ENCODE measurements at places on chromosomes 3 and 15.

DNA sequence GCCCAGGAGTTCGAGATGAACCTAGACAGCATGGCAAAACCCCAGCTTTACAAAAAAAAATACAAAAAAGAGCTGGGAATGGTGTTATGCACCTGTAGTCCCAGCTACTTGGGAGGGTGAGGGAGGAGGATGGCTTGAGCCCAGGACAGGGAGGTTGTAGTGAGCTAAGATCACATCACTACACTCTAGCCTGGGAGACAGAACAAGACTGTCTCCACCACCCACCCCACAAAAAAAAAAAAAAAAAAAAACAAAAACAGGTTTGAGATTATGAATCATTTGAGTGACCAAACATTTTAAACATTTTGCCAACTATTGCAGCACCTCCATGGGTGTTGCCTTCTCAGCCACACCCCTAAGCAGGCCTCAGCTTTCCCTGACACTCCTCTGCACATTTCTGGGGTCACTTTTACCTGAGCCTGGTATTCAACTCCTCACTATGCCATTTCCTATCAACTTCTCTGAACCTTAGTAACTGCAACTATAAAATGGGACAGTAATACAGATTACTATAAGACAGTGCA, 41.8 kb downstream of the IL5RA start:
- no peak for DNase-seq

GRCh38 chr15:63764124-63764803, 69.5 kb downstream of the HERC1 start:
- no peak for DNase-seq

GRCh38 chr3:37052860-37053259, 59.5 kb downstream of the MLH1 start:
- no peak for DNase-seq

- no peak for DNase-seq
Observed at GRCh38 chr3:45472795-45473194, 84.4 kb downstream of the LARS2 start.

- no peak for DNase-seq
Observed at GRCh38 chr15:100730655-100731266, 128.4 kb downstream of the ASB7 start.

DNA sequence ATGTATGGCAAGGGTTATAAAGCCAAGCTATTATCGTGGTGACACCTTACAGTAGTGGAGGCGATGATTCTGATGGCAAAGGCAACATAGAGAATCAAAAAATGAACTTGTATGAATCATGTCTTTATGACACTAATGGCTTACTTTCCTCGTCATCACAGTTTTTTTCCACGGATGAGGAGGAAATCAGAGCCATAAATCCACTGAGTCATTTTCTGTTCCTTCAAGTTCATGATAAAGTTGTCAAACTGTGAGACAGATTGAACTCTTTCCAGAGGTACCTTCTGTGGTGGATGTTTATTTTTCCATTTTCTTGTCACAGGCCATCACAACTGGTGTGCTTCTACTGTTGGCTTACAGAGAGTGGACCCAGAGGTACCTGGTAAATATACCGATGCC, 8.5 kb downstream of the TMEM212 start:
- no peak for DNase-seq

DNA sequence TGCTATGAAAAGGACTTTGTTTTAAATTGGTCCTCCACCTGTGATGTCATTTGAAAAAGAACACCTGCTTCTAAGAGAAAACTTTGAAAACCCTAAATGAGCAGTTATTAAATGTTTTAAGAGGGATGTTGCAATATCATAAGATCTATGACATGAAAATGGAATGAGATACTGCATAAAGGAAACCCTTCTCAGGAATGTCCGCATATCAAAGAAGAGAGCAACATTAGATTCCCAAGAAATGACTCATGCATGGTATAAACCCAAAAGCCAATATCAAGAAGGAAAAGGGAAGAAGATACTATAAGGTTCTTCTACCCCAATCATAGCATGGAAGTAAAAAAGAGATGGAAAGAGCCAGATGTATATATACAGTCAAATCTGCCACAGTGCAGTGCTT, 627.5 kb upstream of the LMCD1 start:
- no peak for DNase-seq

- no peak for DNase-seq
Observed at GRCh38 chr3:52140769-52141168, 13.5 kb downstream of the POC1A start.

GRCh38 chr15:36879568-36880222, 220.7 kb downstream of the MEIS2 start:
- no peak for DNase-seq

GRCh38 chr3:61997101-61997500, 376.2 kb downstream of the FEZF2 start:
- DNase-seq, result no peak

DNA sequence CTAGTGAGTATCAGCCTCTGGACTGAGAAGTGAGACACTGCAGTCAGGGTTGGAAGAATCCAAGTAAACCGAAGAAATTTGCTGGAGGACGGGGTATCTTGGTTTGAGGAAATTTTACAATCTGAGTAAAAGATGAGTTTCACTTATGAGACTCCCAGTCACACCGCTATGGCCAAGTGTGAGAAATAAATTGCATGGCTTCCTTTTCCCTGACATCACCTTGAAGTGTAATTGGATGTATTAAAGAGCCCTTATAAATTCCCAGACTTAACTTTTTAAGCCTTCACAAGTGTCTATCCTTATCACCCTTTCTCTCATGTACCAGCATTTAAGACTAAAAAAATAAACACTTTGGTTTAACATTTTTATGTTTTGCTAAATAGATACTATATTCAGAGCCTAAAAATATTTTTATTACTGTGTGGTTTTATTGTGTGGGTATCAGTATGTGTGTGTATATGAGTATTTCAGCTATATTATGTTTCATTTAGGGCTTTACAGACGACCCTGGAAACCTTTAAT, 23.8 kb downstream of the USP3 start:
- DNase-seq, result no peak

- DNase-seq, result no peak
Observed at GRCh38 chr3:122800031-122800430, 5.2 kb downstream of the SLC49A4 start.

- no peak for DNase-seq
Observed at GRCh38 chr3:63034101-63034500, 158.9 kb upstream of the CADPS start.

GRCh38 chr15:39391230-39391629, 189.6 kb upstream of the THBS1 start:
- DNase-seq, result peak; percentile 27

- DNase-seq, result no peak
Observed at GRCh38 chr3:16330351-16330750, 65.3 kb downstream of the OXNAD1 start.

DNA sequence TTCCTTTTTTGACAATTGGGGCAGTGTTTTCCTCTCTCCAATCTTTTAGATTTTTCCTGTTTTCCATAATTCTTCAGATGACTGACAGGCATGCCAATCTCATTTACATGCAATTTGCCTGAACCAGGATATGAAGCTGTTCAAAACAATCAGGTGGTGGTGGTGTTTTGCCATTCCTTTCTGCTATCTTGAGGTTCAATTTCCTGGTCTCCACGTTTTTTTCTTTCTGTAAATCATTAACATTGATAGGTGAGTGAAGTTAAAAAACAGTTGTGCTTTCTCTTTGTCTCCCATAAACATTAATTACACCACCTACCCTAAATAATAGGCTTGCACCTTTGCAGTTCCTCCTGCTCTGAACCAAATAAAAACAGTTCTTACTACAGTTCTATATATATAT, 49.1 kb downstream of the C2CD4A start:
- DNase-seq, result no peak

- no peak for DNase-seq
Observed at GRCh38 chr3:182104881-182105280, 393.2 kb downstream of the SOX2 start.

- DNase-seq, result no peak
Observed at GRCh38 chr15:42036112-42036905, 15.5 kb upstream of the PLA2G4E start.

GRCh38 chr15:89195836-89196235, 25.5 kb downstream of the RLBP1 start:
- no peak for DNase-seq

DNA sequence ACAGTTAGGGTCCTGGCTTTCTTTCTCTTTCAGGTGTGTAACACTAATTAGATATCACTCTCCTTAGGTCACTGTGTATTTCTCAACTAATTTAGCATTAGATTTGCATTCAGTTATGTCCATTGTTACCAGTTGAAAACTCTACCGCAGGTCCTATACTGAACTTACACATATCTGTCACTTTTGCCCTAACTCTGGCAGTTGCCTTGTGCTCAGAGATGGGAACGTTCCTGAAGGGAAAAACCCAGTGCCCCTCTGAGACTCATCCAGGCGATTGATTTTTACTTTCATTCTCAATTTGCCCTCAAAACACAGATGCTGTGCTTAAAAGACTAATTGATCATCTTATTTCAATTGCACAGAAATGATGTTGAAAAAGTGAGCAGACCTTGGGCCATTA, 249.1 kb downstream of the ALCAM start:
- no peak for DNase-seq

- no peak for DNase-seq
Observed at GRCh38 chr3:172319595-172319994, 128.7 kb downstream of the GHSR start.

DNA sequence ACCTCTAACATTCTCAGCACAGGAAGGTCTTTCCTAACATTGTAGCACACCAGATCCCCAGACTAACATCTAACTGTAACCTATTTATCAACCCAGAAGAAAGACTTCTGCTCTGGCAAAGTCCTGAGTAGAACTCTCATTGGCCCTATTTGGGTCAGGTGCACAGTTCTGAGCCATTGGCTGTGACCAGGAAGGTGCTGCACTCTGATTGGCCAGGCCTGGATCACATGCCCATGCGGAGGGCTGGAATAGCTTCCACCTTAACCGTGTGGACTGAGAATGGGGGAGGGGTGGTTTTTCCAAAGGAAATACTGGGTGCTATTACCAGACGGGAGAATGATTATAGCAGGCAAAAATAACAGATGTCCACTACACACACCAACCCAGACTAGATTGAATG, 11.5 kb downstream of the FEZF2 start:
- DNase-seq, result no peak

- DNase-seq, result no peak
Observed at GRCh38 chr3:87186608-87187159, 40.4 kb upstream of the CHMP2B start.

DNA sequence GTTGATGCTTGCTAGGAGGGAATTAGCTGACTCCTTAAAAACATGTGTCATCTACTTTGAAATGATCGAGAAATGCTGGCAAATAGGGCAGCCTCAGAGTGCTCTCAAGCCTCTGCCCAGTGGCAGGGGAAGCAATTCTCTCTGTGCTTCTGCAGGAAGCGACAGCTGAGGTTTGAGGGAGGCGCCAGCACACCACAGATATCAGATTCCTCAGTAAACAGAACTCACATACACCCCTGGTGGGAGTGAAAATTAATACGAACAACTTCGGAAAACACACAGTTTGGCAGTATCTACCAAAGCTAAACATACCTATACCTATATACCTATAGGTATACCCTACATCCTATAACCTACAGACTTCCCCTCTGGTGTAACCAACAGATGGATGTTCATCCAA, 61.3 kb downstream of the NSMCE3 start:
- no peak for DNase-seq

GRCh38 chr3:156098437-156099035, 21.8 kb upstream of the KCNAB1 start:
- DNase-seq, result no peak

GRCh38 chr3:180049391-180049790, 12.7 kb upstream of the PEX5L start:
- DNase-seq, result no peak

DNA sequence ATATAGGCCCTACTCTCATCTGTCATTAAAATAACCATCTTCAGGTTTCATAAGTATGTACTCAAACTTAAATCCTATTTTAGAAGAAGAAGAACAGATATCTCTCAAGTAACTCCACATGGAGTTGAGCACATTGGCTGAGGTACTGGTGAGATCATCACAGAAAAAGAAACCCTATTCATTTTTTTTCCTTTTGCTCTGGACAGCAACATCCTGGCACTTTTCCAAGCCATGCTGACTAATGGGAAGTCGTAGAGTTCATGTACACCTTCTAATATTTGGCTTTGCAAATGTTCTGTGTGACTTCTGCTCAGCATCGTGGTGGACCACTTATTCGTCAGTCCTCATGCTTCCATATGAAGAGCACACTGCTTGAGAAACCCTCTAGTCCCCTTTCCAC, 336.0 kb upstream of the KCNH8 start:
- no peak for DNase-seq

GRCh38 chr3:95333826-95334225, 1271.0 kb downstream of the NSUN3 start:
- DNase-seq, result no peak

DNA sequence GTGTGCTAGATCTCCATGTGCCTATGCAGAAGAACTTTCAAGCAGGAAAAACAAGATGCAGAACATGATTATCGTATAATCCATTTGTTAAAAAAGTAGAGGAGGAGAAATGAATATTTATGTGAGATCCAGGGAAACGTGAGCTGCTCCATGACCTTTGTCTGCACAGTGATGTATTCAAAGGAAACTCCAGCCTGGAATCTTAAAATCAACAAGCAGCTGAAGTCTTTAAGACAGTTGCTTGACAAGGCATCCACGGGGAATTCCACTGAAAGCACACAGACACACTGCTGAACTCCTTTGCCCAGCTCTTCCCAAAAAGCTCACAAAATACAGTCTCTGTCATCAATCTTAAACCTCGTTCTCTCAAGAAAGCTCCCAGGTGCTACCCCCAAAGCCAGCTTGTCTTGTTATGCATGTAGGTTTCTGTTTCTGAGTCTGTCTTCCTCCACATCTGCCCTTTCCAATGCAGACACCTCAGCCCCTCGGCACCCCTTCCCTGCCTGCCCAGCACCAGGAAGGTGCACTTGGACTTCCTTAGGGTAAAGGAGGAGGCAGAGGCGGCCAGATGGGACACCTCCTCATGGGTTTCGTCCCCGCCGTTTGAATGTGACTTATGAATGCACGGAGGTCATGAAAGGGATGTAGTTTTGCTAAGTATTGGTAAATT, 28.7 kb downstream of the LRRK1 start:
- no peak for DNase-seq
